ENCODE measurements at places on chromosomes 2 and 18.

DNA sequence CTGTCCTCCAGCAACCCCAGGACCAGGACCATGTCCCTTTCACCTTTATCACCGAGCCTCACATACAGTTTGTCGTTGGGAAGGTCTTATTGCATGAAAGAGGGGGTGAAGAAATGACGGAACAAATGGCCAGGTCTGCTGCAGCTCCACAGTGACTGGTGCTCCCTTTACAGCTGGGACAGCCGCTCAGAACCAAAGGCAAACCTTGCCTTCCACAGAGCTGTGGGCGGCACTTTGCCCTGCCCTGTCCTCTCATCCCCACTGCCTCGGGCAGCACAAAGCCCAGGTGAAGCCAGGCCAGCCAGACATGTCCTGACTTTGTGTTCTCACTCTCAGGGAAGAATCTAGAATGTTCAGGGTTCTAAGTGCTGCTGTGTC is 961 bp downstream of the GPR55 start:
- DNase-seq = no peak

GRCh38 chr18:46070815-46071652 is 1.0 kb downstream of the PSTPIP2 start:
- DNase-seq = no peak

- no peak for DNase-seq
Measured at GRCh38 chr2:5686536-5686935, 5.6 kb upstream of the SOX11 start.

DNA sequence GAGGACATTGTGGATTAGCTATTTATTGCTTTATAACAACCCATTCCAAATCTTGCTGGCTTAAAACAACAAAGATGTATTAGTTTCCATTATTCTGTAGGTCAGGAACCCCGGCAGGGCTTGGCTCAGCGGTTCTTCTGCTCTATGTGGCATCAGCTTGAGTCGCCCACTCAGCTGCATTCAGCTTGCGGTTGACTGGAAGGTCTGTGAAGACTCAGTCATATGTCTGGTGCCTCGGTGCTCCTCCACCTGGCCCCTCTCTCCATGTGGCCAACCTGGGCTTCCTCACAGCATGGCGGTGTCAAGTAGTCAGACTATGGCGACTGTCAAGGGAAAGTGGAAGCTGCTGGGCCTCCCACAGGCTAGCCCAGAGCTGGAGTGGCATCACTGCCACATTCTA is 48.6 kb downstream of the EMILIN2 start:
- DNase-seq = no peak

GRCh38 chr2:47519604-47520301 is 116.8 kb downstream of the MSH2 start:
- no peak for DNase-seq

DNA sequence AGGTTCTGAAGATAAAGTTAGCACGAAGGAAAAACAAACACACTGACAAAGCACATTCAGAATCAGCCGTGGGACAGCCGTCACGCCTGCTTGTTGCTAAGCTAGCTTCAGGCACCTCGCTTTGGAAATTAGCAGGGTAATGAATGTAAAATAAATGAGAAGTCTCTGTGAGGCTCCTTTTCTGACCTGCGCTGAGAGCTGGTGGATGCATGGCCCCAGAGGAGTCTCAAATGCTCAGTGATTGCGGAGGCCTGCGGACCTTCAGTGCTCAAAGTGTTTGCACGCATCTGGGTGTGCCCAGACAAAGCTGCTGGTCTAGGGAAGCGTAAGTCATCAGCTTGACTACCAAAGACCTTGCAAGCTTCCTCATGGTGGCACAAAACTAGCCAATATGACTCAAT is 50.6 kb downstream of the CD8B2 start:
- DNase-seq = no peak

- no peak for DNase-seq
Measured at GRCh38 chr2:103327386-103327785, 565.6 kb downstream of the TMEM182 start.

- DNase-seq = no peak
Measured at GRCh38 chr2:232523682-232524597, 2.0 kb upstream of the CHRND start.

GRCh38 chr2:215104226-215104625 is 34.2 kb downstream of the ABCA12 start:
- no peak for DNase-seq

- DNase-seq = no peak
Measured at GRCh38 chr2:215727507-215728503, 285.5 kb downstream of the MREG start.

DNA sequence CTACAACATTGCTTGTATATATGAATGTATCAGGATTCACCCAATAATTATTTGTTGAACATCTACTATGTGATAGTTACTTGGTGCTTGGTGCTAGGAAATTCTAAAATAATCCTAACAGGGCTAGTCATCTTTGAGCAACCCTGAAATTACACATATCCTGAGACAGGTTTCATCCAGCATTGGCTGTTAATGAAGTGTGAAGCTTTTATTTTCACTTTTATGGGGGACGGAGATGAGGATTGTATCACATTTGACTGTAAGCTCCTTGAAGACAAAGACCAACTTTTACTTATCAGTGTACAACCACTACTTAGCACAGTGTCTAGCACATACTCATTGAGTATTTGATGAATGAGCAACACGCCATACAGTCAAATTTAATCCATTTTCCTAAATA is 6.8 kb upstream of the GALM start:
- no peak for DNase-seq

DNA sequence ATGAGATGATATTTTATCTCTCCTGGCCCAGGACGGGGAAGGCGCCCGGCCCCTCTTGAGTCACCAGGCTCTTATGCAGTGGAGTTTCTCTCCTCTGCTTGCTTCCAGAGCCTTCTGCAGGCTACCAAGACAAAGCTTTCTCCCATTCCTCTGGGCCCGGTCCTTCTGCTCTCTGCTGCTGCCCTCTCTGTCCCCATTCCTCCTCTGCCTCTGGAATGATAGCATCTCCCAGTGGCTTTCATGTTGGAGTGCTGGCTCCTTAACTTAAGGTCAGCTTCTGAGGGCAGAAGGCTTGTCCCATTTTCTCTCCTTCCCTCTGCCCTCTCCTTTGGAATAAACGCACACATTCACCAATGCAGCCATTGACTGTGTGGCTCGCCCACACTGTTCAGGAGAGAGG is 86.2 kb downstream of the SDC1 start:
- no peak for DNase-seq

- DNase-seq = no peak
Measured at GRCh38 chr2:165462443-165462842, 7.1 kb upstream of the CSRNP3 start.

GRCh38 chr2:122627388-122627787 is 871.9 kb downstream of the TSN start:
- DNase-seq = no peak

GRCh38 chr2:8693157-8693821 is 11.4 kb downstream of the ID2 start:
- DNase-seq = no peak

GRCh38 chr2:205060269-205060668 is 515.0 kb downstream of the PARD3B start:
- DNase-seq = no peak

DNA sequence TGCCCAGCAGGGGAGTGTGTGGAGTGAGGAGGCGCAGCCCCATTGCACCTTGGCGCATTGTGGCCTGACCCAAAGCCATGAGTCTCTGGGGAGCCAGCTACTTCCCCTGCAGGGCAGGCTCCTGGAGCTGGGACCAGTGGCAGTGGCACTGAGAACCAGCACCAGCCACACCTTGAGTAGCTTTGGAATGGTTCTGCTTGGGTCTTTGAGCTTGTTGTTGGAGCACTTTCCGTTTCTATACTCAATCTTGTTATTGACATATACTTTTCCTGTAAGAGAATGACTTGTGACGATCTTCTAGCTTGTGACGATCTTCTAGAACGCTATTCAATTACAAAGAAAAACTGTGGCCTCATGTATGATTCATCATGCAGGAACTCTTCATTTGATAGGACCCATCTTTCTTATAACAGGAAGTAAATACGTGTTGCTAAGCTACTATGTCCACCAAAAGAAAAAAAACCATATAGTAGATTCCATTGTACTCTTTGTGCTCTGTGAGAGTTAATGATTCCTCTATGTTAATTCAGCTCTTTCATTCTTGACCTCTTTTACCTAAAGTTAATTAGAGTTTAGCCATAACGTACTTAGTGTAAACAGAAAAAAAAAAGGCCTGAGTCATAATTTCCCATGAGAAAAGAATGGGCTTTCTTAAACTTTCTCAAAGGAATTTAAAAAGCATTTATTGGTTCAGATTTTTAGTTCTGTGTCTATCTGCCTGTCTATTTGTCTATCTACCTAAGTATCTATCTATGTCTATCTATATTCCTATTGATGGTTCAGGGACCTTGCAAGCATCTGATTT is 113.1 kb downstream of the GATA6 start:
- DNase-seq = no peak

- no peak for DNase-seq
Measured at GRCh38 chr2:179857236-179857635, 4.2 kb downstream of the ZNF385B start.

DNA sequence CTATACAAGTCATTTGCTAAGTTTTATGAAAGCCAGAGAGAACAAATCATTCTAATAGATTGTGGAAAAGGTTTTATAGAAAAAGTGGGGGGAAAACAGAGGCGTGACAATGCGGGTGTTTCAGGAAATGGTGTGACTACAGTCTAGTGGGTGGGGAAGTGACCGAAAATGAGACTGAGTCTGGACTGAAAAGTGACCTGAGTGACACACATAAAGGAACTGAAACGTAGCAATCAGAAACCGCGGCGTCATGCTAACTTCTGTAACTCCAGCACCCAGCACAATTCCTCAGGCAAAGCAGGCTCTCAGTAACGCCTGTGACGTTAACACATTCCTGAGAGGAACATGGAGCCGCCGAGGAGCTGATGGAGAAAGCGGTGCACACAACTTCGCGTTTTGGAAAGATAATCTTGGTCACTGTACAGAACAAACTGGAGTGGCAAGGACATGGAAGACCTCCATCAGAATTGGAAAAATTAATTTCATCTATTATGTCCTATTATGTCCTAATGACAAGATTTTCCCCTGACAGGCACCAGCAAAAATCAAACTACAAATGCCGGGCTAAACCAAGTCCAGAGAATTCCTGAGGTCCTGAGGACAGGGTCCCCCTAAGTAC is 1.4 kb upstream of the CD226 start:
- DNase-seq = no peak

DNA sequence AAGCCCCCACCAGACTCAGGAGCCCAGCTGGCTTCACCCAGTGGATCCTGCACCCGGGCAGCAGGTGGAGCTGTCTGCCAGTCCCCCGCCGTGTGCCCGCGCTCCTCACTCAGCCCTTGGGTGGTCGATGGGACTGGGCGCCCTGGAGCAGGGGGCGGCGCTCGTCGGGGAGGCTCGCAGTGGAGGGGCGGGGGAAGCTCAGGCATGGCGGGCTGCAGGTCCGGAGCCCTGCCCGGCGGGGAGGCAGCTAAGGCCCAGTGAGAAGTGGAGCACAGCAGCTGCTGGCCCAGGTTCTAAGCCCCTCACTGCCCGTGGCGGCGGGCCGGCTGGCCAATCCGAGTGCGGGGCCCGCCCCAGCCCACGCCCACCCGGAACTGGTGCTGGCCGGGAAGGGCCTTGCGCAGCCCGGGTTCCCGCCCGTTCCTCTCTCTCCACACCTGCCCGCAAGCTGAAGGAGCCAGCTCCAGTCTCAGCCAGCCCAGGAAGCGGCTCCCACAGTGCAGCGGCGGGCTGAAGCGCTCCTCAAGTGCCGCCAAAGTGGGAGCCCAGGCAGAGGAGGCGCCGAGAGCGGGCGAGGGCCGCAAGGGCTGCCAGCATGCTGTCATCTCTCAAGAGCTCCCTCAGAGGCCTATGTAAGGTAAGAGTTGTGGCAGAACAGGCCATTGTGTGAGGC is 1307.8 kb upstream of the TMEFF2 start:
- no peak for DNase-seq

- DNase-seq = no peak
Measured at GRCh38 chr2:132407784-132408183, 8.8 kb upstream of the GPR39 start.

DNA sequence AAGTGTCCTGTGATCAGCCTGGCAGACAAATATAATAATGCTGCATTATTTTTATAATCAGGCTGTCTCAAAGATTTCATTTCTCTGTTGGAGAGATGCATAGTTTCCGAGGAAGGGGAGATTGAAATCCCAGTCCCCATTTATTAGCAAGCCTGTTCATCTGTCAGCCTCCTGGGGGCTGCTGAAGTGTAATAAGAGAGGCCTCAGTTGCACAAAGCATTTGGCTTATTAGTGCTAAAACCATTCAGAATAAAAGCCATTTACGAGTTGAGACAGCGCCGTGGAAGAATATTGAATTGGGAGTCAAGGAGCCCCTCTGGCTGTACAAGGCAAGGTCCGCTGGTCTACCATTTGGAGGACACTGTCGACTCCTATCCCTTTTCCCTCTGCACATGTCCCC is 6.1 kb downstream of the GPR39 start:
- no peak for DNase-seq

DNA sequence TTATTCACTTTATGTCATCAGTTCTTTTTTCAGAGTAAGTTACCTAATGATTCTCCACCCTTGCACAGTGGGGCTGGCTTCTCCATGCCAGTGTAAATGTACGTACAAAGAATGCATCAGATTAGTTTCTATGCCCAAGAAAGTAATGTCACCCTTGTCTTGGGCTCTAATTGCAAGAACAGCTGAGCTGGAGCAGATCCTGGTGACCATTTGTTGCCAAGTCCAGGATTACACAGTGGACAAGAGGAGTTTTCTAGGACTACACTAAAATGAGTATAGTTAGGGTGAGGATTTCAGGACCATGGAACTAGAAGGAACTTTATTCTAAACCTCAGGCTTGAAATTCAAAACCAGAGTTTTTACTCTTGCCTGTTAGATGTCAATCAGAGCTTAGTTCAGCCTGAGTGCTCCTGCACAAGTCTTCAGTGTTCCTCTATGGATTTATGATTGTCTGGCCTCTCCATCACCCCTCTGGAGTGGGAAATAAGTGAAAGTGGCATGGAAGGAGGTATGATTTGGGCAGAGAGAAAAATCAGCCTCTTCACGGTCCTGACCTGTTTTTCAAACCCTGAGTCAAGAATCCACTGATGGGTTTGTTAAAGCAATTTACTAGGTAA is 29.8 kb downstream of the PCBP1 start:
- DNase-seq = no peak

- DNase-seq = no peak
Measured at GRCh38 chr2:61853086-61853846, 594 bp downstream of the FAM161A start.

GRCh38 chr2:221817052-221817451 is 244.9 kb upstream of the EPHA4 start:
- DNase-seq = no peak

DNA sequence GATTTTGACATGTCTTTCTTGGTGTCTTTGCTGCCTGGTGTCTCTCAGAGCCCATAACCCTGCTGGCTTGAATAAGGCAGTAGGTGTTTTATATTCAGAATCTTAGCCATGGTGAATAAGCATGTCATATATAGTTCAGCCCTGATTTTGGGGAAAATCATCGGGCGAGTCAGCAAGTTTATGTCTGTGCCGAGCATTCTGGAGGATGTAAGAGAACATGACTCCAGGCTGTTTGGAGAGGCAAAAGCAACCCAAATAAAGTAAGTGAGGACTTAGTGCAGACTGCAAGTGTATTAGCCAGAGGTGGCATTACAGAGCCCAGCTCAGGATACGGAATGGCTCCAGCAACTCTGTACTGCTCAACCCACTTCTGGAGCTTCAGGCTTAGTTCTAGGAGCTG is 50.3 kb downstream of the TCF7L1 start:
- DNase-seq = no peak
